Iris pigment epithelial cell (primary cell): ENCODE measurements at places on chromosomes 5 and 9.
A peak's percentile ranks its signal among the peaks of the same experiment; 100 is the strongest.

DNA sequence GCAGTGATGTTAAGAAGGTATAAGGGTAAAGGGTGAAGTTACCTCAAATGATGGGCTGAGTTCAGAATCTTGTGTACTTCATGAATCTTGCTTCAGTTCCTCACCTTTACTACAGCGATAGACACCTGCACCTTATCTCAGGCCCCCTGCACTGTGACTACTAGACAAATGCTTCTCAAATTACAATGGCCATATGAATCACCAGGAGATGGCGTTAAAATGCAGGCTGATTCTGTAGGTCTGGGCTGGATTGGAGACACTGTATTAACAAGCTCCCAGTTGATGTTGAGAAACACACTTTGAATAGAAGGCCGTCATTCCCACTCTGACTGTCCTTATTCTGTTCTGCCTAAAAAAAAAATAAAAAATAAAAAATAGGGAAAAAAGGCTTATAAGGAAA, 29.8 kb downstream of the TARS1 start:
- DNase-seq = peak; percentile 66

DNA sequence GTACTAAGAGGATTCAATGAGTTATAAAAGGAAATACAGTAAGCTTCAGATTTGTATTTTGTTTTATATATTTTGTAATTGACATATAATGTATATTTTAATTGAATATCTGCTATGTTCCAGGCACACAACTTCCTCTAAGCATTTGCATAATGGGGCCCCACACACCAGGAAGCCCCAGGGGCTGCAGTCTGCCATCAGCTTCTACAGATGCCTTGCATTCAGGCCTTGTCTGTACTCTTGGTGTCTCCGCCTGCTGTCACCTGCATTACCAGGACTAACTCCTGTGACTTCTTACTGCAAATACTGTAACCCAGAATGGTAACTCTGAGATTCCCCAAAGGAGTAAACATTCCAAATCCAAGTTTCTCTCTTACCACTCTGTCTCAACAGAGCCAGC, 20.6 kb downstream of the ARL15 start:
- no peak for DNase-seq

GRCh38 chr9:115367780-115368525, 250.0 kb upstream of the TNC start:
- DNase-seq = peak; percentile 76

GRCh38 chr5:169923988-169924387, 56.3 kb downstream of the INSYN2B start:
- no peak for DNase-seq
